ENCODE measurements at places on chromosomes 2 and 18.

DNA sequence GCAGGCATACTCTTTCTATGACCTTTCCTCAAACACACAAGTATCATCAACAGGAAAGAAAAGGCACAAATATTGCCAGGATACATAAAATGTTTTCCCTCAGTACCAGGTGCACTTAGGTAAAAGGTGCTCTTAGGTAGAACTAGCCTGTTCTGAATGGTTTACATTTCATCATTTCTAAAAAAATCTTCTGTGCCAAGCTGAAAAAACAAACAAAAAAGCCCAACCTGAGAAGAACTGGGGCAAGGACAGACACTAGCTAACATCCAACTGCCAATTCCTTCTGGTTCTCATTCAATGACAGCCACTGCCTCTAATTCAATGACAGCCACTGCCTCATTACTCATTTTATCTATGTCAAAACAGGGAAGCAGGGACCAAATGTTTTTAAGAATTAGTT, 68.5 kb downstream of the SPIRE1 start:
- no peak for DNase-seq
- H3K4me3 ChIP-seq: no peak overlapping the region
- H3K27me3 ChIP-seq: no peaks in the 10 kb centered on the region
- no peak overlapping the region for H3K27ac ChIP-seq

- H3K27ac ChIP-seq: no peak overlapping the region
- peaks cover 24% of the 10 kb centered on the region for H3K27me3 ChIP-seq
- H3K4me3 ChIP-seq: no peak overlapping the region
- no peak for DNase-seq
- H3K4me1 ChIP-seq: peaks cover 8% of the 10 kb centered on the region
These were observed 23.4 kb upstream of the GLI2 start for GRCh38 chr2:120712180-120712681.

DNA sequence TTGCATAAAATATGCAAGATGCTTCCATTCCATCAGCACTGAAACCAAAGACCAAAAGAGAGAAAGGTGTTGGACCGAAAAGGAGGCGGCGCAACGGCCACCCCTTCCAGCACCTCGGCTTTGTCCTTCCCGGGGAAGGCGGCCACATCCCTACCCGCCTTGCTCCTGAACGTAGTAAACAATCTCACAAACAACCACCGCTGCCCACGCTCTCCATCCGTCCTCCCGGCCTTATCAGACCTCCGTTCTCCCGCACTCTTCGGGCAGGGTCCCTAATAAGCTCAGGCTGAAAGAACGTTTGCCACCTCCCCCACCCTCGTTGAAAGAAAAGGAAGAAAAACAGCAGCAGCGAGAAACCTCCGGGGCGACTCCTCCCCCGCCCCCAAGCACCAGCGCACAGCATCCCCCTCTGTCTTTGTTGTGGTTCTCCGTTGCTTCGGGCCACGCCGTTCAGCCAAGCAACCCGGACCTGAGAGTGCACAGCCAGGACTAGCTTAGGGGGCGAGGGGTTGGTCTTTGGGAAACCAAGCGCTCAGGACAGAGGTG, 4.4 kb downstream of the EVX2 start:
- peaks cover 5% of the 10 kb centered on the region for H3K36me3 ChIP-seq
- DNase-seq: peak; percentile 19
- no peak overlapping the region for H3K4me3 ChIP-seq
- H3K4me1 ChIP-seq: peaks cover 10% of the 10 kb centered on the region

DNA sequence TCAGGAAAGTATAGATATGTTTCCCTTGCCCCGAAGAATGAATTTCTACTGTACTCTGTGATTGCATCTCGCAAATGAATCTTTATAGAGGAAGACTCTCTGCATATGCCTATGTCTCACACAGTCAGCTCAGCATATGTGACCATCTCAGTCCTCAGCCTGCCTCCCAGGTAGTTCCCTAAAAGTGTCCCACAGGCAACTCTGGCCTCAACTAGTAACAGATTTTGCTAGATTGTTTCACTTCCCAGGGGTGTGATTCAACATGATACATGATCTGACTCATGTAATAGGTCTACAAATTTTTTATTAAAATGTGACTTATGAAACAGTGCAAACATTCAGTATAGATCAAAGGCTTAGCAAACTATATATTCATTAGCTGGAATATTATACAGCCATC, 296.6 kb upstream of the CRIM1 start:
- peaks cover 20% of the 10 kb centered on the region for H3K27me3 ChIP-seq
- H3K36me3 ChIP-seq: no peaks in the 10 kb centered on the region
- DNase-seq: no peak
- H3K4me3 ChIP-seq: no peak overlapping the region

GRCh38 chr2:64918220-64918886, 70.8 kb upstream of the SLC1A4 start:
- no peak for DNase-seq
- H3K27me3 ChIP-seq: no peaks in the 10 kb centered on the region
- peak overlapping the region; percentile 88 for H3K4me3 ChIP-seq
- peaks cover 5% of the 10 kb centered on the region for H3K36me3 ChIP-seq
- H3K27ac ChIP-seq: peak overlapping the region; percentile 89
- peaks cover 35% of the 10 kb centered on the region for H3K4me1 ChIP-seq

GRCh38 chr2:98901702-98902101, 34.3 kb downstream of the CRACDL start:
- peaks cover 19% of the 10 kb centered on the region for H3K27me3 ChIP-seq
- no peak overlapping the region for H3K27ac ChIP-seq
- DNase-seq: peak; percentile 30
- H3K4me3 ChIP-seq: no peak overlapping the region
- no peaks in the 10 kb centered on the region for H3K4me1 ChIP-seq
- no peaks in the 10 kb centered on the region for H3K36me3 ChIP-seq
